ENCODE measurements at places on chromosomes 1 and 21. TPM values are rescaled to one million over a fixed set of nuclear protein-coding genes. Genes with fewer than 3 reads are reported as not detected.

GRCh38 chr1:238558156-238558555 is 667.4 kb upstream of the ZP4 start:
- H3K27ac ChIP-seq, result no peak overlapping the region
- H3K36me3 ChIP-seq, result no peaks in the 10 kb centered on the region
- H3K27me3 ChIP-seq, result no peaks in the 10 kb centered on the region
- no peak overlapping the region for H3K4me3 ChIP-seq
- no peak for DNase-seq

GRCh38 chr21:45306832-45307571 is 19.3 kb upstream of the POFUT2 start:
- peaks cover 7% of the 10 kb centered on the region for H3K27me3 ChIP-seq
- no peaks in the 10 kb centered on the region for H3K36me3 ChIP-seq
- peak overlapping the region; percentile 78 for H3K27ac ChIP-seq
- H3K4me1 ChIP-seq, result peaks cover 39% of the 10 kb centered on the region

DNA sequence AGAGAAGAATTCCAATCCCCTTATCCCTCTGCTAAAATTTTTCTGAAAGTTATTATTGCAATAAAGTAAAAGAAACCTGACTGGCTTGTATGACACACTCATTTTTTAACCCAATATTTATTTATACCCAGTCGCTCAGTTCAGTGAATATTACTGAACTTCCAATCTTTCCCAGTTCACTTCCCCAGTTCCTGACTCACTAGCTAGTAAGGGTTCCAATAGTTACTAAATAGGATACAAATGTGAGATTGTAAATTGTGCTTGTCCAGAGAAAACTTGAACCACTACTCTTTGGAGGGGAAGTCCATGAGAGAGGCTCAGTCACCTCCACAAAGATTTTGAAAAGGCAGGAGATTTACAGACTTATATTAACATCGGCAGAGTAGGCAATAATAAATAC is 31.4 kb downstream of the PRDX6 start:
- no peak overlapping the region for H3K27ac ChIP-seq
- no peak overlapping the region for H3K4me3 ChIP-seq
- H3K4me1 ChIP-seq, result peaks cover 28% of the 10 kb centered on the region

- no peak overlapping the region for H3K27ac ChIP-seq
- H3K4me1 ChIP-seq, result no peaks in the 10 kb centered on the region
- H3K36me3 ChIP-seq, result peaks cover 9% of the 10 kb centered on the region
- no peak for DNase-seq
Observed at GRCh38 chr1:152718238-152718637, 10.3 kb downstream of the LCE4A start.

- H3K27me3 ChIP-seq, result no peaks in the 10 kb centered on the region
- H3K4me3 ChIP-seq, result no peak overlapping the region
- H3K4me1 ChIP-seq, result peaks cover 23% of the 10 kb centered on the region
- DNase-seq, result no peak
Observed at GRCh38 chr1:10380594-10381275, 18.1 kb upstream of the PGD start.

- peaks cover 4% of the 10 kb centered on the region for H3K4me1 ChIP-seq
- no peak overlapping the region for H3K4me3 ChIP-seq
- no peak for DNase-seq
- no peaks in the 10 kb centered on the region for H3K36me3 ChIP-seq
Observed at GRCh38 chr1:80629304-80629837, 1171.4 kb upstream of the ADGRL2 start.

GRCh38 chr1:111174070-111174469 is 26.4 kb downstream of the DENND2D start:
- H3K4me1 ChIP-seq, result no peaks in the 10 kb centered on the region
- H3K27me3 ChIP-seq, result no peaks in the 10 kb centered on the region
- DNase-seq, result no peak
- no peak overlapping the region for H3K27ac ChIP-seq
- H3K36me3 ChIP-seq, result peaks cover 4% of the 10 kb centered on the region

- H3K27me3 ChIP-seq, result peaks cover 84% of the 10 kb centered on the region
- H3K4me3 ChIP-seq, result no peak overlapping the region
- peaks cover 14% of the 10 kb centered on the region for H3K4me1 ChIP-seq
- peak; percentile 43 for DNase-seq
- H3K27ac ChIP-seq, result no peak overlapping the region
Observed at GRCh38 chr1:23216771-23217420, 406 bp downstream of the HTR1D start.

DNA sequence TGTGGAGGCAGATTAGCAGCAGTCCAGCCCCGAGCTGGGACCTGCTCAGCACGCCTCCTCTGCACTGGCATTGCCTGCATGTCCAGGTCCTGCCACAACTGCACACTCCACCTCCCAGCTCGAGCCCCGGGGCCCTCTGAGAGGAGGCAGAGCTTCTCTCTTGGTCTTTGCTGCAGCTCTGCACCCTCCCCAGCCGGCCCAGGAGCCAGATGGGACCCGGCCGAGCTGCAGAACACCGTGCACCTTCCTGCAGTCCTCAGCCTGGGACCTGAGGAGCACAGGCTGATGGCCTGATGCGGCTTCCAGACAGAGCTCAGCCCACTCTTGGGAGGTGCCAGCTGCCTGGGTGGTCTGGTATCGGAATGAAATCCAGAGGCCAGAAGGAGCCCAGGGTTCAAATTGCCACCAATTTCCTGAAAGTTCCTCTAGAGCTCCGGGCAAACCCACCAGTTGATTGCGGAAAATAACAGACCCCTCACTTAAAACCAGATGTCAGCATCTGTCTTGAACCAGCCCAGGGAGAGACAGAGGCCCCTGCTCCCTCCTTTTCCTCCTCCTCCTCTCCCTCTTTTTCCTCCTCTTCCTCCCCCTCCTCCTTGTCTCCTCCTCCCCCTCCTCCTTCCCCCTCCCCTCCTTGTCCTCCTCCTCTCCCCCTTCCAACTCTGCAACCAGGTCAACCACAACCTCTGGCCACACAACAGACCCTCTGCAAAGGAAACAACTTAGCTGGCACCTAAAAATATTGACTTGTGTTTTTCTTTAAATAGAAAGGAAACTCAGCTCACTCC is 10.6 kb upstream of the SPSB1 start:
- peaks cover 5% of the 10 kb centered on the region for H3K36me3 ChIP-seq
- H3K27ac ChIP-seq, result no peak overlapping the region
- no peak overlapping the region for H3K4me3 ChIP-seq
- H3K27me3 ChIP-seq, result peaks cover 12% of the 10 kb centered on the region

DNA sequence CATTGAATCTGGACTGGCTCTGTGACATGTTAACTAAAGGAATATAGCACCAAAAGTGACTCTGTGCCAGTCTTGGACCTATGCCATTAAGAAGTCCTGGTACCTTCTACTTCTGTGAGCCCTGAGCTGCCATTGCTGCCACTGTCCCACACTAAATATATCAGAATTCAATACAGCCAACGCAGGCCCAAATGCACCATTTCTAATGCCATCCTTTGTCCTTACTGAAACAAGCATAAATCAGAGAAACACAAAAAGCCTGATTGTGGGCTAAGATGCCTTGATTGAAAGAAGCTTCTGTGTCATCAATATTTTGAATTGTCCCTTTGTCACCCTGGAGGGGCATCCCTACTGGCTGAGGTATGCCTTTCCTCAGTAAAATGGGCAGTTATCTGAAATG is 66.9 kb upstream of the NEK2 start:
- no peaks in the 10 kb centered on the region for H3K36me3 ChIP-seq
- peaks cover 26% of the 10 kb centered on the region for H3K4me1 ChIP-seq

DNA sequence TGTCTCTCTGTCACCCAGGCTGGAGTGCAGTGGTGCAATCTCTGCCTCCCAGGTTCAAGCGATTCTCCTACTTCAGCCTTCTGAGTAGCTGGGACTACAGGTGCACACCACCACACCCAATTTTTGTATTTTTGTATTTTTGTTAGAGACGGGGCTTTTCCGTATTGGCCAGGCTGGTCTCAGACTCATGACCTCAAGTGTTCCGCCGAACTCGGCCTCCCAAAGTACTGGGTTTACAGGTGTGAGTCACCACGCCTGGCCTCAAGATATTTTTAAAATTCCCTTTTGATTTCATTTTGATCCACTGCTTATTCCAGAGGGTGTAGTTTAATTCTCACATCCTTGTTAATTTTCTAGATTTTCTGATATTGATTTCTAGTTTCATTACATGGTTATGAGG is 3.8 kb downstream of the IFI44L start:
- no peaks in the 10 kb centered on the region for H3K36me3 ChIP-seq
- DNase-seq, result no peak
- H3K4me1 ChIP-seq, result no peaks in the 10 kb centered on the region
- no peak overlapping the region for H3K27ac ChIP-seq
- H3K4me3 ChIP-seq, result no peak overlapping the region

- no peak for DNase-seq
- H3K36me3 ChIP-seq, result peaks cover 8% of the 10 kb centered on the region
- H3K27ac ChIP-seq, result no peak overlapping the region
Observed at GRCh38 chr1:66383168-66383567, 150.8 kb upstream of the SGIP1 start.

GRCh38 chr1:54547601-54548388 is at the start of gene ACOT11:
ACOT11 (plus strand) TSS chr1:54548228; CDS start chr1:54548310, 82 bp downstream.
- H3K4me1 ChIP-seq, result peaks cover 15% of the 10 kb centered on the region
- no peak within 1 kb of the TSS for H3K27ac ChIP-seq
- peaks cover 2% of the 10 kb centered on the region for H3K27me3 ChIP-seq
- H3K4me3 ChIP-seq, result no peak within 1 kb of the TSS

DNA sequence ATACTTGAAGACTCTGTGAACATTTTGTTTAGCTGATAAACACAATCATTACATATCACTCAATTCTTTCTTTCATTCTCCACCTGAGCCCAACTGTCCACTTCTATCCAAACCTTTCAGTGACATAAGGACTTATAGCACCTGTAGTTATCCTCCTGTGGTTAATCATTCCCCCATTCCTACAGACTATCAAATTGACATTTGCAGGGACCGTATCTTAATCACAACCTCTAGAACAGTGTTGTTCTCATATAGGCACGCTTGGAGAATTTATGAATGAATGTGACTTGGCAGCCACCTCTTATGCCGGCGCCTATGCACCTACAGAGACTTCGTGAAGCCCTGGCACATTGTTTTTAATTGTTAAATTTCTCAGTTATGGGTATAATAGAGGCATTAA is 83.9 kb upstream of the CXADR start:
- no peaks in the 10 kb centered on the region for H3K27me3 ChIP-seq
- no peaks in the 10 kb centered on the region for H3K4me1 ChIP-seq
- no peaks in the 10 kb centered on the region for H3K36me3 ChIP-seq
- H3K27ac ChIP-seq, result no peak overlapping the region

DNA sequence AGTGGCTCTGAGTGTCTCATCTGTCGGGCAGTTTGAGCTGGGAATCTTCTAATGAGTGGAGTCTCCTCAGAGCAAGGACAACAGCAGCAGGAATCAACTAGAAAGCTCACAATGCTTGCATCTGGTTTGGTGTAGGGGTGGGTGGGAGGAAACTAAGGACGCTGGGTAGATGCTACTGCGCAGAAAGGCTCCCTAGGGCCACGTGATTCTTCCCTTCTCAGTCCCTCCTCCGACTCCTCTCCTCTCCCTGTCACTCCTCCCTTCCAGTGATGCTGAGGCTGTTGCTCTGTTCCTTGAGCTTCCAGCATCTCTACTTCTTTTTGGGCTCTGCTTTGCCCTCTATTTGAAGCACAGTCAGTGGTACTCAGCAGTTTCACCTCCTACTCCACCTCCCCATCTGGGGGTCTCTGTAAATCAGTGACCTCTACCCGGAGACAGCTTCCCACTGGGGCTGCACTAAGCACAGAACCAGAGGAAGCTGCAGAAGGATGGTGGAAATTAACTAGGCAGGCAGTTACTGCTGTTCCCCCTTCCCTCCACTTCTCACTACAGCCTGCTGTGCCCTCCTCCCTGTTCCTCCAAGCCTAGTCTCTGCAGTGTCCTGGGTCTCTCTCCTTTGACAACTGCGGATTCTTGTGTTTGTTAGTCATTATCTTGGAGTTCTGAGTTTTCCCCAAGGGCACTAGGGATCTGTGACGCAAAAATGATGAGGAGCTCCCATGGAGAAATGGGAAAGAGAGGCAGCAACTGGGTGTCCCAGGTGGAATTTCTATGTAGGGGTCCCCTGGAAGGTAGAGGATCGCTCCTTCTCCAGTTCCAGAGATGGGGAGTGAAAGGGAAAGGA is 5.8 kb downstream of the LINGO4 start:
- peaks cover 22% of the 10 kb centered on the region for H3K27me3 ChIP-seq
- DNase-seq, result no peak
- no peak overlapping the region for H3K27ac ChIP-seq

DNA sequence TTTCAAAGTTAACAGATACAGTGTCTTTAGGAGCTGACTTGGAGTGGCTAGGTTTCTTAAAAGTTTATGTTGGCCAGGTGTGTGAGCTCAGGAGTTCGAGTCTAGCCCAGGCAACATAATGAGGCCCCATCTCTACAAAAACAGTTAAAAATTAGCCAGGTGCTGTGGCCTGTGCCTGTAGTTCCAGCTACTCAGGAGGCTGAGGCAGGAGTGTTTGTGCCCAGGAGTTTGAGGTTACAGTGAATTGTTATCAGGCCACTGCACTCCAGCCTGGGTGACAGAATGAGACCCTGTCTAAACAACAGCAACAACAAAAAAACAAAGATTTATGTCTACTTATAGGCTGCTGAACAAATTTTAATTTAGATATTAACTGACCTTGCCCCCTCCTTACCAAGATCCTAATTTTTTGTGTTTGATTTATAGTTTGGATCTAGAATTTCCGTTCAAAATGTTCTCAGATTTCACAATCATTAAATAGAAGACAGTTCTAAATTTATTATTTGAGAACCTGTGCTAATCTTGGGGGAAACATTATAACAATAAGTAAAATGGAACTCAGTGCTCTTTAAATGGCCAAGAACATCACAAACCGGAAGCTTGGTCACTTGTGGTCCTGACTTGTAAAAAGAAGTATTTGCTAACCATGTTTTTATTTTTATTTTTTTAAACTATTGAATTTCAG is 67.8 kb downstream of the POU2F1 start:
- no peak for DNase-seq
- H3K4me3 ChIP-seq, result no peak overlapping the region
- H3K36me3 ChIP-seq, result peaks cover 5% of the 10 kb centered on the region
- H3K4me1 ChIP-seq, result peaks cover 6% of the 10 kb centered on the region
- no peaks in the 10 kb centered on the region for H3K27me3 ChIP-seq
- no peak overlapping the region for H3K27ac ChIP-seq

DNA sequence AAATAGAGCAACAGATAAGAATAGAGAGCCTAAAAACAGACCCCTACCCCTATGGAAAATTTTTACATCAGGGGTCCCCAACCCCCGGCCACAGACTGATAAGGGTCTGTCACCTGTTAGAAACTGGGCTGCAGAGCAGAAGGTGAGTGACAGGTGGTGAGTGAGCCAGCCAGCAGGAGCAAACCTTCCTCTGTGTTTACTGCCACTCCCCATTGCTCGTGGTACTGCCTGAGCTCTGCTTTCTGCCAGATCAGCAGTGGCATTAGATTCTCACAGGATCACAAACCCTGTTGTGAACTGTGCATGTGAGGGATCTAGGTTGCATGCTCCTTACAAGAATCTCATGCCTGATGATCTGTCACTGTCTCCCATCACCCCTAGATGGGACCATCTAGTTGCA is 174.1 kb downstream of the FOXD2 start:
- H3K27me3 ChIP-seq, result peaks cover 3% of the 10 kb centered on the region
- peaks cover 6% of the 10 kb centered on the region for H3K36me3 ChIP-seq
- no peaks in the 10 kb centered on the region for H3K4me1 ChIP-seq

ERICH3 gene
- total RNA-seq, result not detected

SPATA45 gene
- 0.68 TPM for total RNA-seq

SOX13 gene
- total RNA-seq, result 60.9 TPM

SPRR3 gene
- not detected for total RNA-seq

TNFAIP8L2 gene
- total RNA-seq, result not detected

BRWD1 gene
- total RNA-seq, result 38.4 TPM

CLDN17 gene
- total RNA-seq, result not detected

CD160 gene
- not detected for total RNA-seq

BTBD8 gene
- 2.4 TPM for total RNA-seq

KRTAP21-2 gene
- total RNA-seq, result not detected

PTAFR gene
- total RNA-seq, result 0.25 TPM

CORT gene
- total RNA-seq, result 1.2 TPM
